Hematopoietic multipotent progenitor cell treated with erythropoietin and hydrocortisone succinate and interleukin-3 and kit ligand, for 6 days (in vitro differentiated cells): ENCODE measurements at places on chromosomes 2 and 18.

DNA sequence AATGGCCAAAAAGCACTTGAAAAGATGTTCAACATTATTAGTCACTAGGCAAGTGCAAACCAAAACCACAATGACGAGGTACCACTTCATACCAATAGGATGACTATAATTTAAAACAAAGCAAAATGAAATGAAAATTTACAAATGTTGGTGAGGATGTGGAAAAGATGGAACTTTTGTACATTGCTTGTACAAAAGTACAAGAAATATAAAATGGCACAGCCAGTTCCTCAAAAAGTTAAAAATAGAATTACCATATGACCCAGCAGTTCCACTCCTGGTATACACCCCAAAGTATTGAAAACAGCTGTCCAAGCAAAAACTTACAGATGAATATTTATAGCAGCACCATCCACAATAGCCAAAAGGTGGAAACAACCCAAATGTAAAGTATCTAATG is 107.8 kb upstream of the XPO1 start:
- no peak for DNase-seq

DNA sequence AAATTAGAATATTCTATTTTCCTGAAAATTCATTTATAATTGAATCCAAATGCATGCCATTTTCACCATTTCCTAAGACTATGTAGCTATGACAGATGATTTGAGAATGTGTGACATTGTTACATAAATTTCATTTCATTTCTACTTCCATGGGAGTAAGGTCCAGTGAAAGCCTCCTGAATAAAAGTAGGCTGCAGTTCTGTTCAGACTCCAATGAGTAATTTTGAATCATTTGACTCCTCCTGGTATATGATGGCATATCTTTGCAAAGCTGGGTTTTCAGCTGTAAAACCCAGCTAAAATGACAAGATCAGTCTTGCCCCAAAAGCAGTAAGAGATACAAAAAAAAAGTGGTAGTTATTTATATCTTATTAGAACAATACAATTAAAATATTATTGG is 101.0 kb upstream of the DNAJC10 start:
- DNase-seq, result no peak

GRCh38 chr18:45940724-45941123 is 26.4 kb downstream of the EPG5 start:
- DNase-seq, result no peak

GRCh38 chr2:65261676-65262075 is 34.0 kb downstream of the ACTR2 start:
- no peak for DNase-seq

GRCh38 chr18:70160073-70160678 is 45.3 kb downstream of the RTTN start:
- DNase-seq, result no peak

DNA sequence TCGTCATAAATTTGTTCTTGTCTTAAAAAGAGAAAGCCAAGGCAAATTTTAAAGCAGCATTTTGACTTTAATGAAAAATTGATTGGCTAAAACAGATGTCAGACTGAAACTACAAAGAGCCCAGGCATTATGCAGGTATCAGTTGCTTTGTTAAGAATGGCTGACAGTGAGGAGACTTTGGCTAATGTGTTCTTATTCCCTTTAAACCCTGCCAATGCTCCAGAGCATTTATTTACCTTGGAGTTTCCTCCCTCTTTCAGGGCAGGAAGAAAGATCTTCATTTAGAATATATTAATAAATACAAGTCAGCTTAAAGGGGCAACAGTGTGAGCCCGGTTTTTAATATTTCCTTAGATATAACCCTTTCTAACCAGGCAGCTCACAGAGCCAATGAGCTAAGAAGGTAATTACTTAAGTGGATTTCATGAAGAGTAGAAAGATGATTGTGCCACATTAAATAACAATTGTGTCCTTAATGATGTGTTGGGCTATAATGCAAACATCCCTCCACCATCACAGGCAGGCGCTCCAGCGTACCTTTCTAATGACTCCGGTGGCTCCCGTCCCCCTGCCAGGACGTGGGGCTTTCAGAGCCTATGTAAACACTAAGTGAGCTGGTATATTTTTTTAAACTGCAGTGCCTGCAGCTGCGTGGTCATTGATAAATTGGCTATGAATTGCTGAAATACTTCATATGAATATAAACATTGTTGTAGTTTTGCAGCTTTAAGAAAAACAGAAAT is 349.4 kb upstream of the POU3F3 start:
- no peak for DNase-seq

DNA sequence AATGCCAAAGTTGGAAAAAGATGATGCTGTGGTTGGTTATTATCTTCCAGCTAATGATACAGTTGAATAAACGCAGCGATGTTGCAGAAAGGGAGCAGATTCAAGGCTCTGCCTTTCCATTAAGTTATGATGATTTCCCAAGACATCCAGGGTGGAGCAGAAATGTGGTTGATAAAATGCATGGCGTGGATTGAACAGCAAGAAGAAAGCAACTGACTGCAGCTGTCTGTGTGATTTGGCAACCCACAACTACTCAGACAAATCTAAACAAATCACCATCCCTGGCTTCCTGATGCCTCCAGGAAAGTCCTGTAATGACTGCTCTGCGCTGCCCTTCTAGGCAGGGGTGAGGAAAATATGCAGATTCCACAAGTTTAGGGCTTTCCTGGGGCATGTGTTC is 166.3 kb downstream of the NRP2 start:
- DNase-seq, result no peak

- peak; percentile 37 for DNase-seq
Measured at GRCh38 chr2:191910518-191910917, 63.6 kb upstream of the CAVIN2 start.

GRCh38 chr2:30193104-30193681 is 38.1 kb upstream of the LBH start:
- no peak for DNase-seq
